ENCODE measurements at places on chromosomes 16 and 17.

DNA sequence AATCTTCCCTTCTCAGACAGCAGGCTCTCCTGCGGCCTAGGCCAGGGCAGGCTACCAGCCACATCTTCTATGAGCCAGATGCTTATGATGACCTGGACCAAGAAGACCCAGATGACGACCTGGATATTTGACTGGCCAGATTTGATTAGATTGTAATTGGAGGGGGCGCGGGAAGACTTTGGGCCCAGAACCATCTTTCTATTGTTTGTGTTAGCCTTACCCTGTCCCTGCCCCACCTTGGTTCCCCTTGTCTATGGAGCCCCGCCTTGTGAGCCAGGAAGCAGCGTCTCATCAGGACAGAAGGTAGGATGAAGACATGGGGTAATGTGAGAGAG lies 2.8 kb downstream of the CLDN7 start:
- DNase-seq, result no peak

DNA sequence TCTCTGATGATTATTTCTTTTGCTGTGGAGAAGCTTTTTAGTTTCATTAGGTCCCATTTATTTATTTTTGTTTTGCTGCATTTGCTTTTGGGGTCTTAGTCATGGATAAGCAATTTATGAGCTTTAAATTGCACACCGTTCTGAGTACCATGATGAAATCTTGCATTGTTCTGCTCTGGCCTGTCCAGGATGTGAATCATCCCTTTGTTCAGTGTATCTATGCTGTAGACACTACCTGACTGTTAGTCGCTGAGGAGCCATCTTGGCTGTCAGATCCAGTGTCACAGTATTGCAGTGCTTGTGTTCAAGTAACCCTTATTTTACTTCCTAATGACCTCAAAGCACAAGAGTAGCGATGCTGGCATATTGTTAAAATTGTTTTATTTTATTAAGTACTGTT lies 218.0 kb upstream of the CNTNAP4 start:
- DNase-seq, result no peak

DNA sequence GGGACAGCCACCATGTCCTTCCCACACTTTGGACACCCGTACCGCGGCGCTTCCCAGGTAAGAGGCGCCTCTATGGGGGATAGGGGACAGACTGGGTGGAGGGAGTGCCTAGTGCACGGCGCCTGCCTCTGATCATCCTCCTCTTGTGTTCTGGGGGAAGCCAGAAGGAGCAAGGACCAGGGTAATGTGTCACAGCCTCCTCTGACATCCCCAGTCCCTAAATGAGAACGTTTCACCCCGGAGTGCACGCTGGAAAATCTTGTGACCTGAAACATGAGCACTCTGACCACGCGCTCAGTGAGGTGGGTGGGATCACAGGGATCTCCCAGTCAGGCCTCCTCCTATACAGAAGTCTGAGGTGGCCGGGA lies 1.1 kb downstream of the IRX6 start:
- DNase-seq, result no peak

DNA sequence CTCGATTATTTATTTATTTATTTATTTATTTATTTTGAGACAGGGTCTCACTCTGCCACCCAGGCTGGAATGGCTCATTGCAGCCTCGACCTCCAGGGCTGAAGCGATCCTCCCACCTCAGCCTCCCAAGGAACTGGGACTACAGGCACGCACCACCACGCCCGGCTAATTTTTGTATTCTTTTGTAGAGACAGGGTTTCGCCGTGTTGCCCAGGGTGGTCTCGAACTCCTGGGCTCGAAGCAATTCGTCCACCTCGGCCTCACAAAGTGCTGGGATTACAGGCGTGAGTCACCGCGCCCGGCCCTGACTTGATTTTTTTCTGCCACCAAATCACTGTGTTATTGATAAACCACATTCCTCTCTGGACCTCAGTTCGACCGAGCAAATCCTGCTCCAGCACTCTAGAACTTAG lies 758 bp upstream of the RPL23A start:
- no peak for DNase-seq

DNA sequence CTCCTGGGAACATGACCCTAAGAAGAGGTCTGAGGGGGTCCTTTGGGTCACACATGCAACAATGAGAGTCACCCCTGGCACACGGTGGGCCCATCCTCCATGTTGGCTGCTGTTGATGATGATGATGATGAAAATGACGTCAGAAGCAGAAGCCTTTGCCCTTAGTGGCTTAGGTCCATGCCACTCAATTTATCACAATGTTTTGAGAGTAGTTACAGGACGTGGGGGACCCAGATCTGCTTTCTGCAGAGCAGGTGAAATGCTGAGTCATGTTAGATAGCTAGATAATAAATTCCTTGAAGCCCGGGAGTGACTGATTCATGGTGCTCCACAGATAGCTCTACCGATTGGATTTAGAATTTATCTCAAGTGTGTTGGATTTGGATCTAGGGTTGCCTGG lies 53.9 kb downstream of the VPS35L start:
- no peak for DNase-seq

DNA sequence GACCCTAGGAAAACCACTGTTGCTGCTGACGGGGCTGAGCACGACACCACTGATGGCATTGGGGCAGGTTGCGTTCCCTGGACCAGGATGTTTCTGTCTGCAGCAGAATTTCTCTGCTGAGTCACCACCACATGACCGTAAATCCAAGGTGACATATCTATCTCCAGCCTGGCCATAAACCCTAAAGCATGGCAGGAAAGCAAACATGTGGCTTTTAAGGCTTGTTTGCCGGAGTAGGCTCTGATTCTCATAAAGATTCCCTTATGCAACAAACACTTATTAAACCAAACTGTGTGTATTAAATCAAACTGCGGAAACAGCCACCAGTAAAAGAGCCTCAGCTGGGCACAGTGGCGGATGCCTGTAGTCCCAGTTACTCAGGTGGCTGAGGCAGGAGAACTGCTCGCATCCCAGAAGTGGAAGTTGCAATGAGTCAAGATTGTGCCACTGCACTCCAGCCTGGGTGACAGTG lies 17.3 kb downstream of the MPHOSPH6 start:
- DNase-seq, result no peak

DNA sequence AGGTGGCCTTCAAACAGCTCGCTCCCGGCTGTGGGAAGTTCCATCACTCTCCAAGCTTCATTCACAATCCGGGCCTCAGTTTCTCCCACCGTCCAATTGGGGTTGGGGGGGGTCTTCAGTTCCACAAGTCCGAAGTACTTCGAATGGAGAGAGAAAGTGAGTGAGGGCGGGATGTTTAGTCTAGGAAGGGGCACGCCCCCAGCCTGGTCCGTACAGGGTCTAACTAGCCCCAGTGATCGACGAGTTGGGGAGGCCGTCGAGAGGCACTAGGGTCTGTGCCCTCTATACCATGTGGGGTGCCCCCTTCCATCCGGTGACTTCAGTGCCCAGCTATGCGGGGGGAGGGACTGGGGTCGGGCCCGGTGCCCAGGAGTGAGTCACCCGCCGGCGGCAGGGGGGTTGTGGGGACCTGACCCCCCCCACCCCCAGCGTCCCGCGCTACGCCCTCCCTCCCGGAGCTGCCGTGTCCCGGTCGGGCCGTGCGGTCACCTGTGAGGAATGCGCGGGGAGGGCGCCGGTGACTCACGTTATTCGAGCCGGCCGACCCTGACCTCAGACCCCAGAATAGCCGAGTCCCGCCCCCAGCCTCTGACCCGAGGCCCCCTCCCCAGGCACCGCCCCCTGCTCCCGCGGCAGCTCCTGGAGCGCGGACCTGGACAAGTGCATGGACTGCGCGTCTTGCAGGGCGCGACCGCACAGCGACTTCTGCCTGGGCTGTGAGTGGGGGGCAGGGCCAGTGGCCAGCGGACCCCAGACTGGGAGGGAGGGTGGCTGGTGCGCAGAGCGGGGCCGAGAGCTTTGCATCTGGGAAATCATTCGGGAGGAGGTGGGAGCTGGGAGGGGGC lies 658 bp downstream of the TNFRSF12A start:
- DNase-seq, result peak; percentile 90

DNA sequence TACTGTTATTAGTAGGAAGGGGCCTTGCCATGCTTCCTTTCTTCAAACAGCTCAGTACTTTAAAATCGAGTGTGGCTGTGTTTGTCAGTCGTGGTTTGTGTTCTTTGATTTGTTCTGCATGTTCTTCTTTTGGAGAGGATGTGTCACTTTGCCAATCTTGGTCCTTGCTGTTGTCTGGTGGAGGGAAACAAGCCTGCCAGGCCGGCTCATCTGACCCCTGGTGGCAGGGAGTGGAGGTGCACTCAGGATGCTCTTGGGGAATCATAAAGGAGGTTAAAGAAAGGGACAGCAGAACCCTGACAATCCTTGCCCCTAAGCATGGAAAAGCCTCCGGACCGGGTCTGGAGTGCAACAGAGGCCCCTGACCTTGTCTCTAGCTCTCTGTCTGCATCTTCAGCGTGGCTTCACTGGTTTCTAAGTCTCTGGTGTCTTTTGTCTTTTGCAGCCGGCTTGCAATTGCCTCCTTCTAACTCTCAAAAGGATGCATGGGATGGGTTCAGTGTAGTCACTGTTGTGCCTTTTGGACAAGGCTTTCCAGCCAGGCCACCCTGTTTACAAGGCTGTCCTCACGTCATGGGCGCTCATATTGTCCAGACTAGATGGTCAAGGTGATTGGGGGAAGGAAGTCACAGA lies 135.8 kb downstream of the WWOX start:
- DNase-seq, result peak; percentile 30

DNA sequence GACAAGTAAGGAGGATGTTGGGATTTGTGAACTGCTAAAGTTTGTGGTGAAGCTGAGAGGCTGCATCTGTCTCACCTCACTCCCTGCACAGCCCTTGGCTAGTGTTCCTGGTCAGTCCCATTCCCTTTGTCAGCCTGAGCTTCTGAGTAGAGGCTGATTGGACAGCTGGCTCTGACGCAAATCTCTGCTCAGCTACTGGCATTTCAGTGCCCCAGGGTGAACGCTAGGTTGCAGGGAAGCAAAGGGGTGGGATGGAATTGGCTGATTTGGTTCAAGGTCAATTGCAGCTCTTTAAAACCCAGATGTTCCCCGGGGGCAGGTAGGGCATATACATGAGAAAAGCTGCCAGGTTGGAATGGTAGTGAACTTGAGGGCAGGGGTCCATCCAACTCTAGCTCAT lies 23.1 kb upstream of the CNOT1 start:
- no peak for DNase-seq

DNA sequence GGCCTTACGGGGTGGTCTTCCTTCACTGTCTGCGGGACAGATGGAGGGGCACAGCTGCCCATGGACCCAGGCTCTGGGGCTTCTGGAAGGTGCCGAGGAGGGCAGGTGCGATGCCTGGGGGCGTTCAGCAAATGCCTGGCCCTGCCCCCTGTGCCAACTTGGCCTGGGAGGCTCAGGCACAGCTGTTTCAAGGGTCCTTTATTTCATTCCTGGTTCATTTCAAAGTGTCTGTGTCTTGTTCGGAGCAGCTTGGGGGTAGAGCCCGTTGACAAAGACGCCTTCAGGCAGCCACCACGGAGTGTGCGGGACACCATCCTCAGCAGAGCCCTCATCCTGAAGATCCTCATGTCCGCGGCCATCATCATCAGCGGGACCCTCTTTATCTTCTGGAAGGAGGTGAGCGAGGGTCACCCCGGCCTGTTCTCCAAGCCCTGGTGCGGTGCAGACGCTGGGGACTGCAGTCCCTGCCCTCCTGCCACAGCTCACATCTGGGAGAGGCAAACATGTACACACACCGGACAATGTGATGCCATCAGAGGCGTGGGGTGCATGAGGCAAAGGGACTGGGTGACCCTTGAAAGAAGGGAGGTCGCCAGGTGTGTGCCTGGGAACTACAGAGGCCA lies 43.9 kb downstream of the MEAK7 start:
- peak; percentile 23 for DNase-seq

DNA sequence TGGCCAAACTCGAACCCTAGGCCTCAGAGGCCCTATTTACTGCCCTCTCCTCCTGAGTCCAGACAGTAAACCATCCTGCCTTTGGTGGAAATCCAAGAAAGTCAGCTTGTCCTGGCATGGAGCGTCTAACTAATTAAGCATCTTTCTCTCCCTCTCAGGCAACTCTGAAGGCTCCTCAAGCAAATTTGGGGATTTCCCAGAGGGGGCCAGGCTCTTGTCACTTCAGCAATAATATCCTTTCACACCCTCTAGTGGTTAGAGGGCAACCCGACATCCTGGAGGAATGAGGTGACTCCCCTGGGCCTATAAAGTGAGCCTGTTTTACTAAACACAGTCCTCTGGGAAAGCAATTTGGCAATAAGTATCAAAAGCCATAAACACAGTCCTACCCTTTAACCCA lies 60.4 kb downstream of the NOG start:
- no peak for DNase-seq

- DNase-seq, result no peak
Observed at GRCh38 chr16:85583491-85584181, 29.5 kb upstream of the GSE1 start.

DNA sequence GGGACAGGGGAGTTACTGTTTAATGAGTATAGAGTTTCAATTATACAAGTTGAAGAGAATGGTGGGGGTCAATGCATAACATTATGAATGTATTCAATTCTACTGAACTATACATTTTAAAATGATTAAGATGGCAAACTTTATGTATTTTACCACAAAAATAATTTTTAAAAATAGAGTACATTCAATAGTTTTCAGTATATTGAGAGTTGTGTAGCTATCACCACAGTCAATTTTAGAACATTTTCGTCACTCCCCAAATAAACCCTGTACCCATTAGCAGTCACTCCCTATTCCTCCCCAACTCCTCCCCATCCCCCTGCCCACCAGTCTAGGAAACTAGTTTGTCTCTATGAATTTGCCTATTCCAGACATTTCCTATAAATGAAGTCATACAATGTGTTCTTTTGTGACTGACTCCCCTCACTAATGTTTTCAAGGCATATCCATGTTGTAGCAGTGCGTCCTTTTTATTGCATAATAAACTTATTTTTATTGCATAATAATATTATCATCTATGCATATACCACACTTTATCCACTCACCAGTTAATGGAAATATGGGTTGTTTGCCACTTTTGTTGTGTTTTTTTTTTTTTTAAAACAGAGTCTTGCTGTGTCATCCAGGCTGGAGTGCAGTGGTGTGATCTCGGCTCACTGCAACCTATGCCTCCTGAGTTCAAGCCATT lies 52.5 kb upstream of the ERN1 start:
- no peak for DNase-seq

GRCh38 chr16:22372882-22373661 lies 1.3 kb downstream of the CDR2 start:
- DNase-seq, result no peak

Measured in ovary (tissue), 10 donors.